ENCODE measurements at places on chromosomes 13 and 19.

- no peak for DNase-seq
Measured at GRCh38 chr13:85261757-85262346, 537.4 kb downstream of the SLITRK6 start.

DNA sequence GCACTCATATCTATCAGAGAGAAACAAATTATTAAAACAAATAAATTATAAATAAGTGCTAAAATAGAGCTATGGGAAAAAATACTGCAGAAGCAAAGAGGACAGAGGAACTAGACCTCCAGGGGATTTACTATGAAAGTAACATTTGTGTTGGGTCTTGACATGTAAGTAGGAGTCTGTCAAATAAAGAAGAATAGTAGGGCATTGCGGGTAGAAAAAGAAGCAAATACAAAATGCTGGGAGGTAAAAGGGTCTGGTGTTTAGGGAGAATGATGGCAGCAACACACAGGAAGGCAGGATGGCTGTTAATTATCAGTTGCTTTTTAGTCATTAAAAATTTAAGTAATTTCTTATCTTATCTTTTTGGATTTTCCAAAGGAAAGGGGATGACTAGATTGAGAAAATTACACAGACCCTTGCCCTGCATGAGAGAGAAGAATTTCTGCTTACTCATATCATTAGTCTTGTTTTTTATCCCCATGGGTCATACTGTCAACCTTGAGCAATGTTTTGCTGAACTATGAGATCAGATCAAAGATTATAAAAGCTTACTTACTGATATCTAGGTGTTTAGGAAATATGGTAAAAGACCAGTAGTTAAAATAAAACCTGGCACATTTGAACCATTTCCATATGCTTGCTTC, 472.7 kb downstream of the DIAPH3 start:
- DNase-seq, result no peak

DNA sequence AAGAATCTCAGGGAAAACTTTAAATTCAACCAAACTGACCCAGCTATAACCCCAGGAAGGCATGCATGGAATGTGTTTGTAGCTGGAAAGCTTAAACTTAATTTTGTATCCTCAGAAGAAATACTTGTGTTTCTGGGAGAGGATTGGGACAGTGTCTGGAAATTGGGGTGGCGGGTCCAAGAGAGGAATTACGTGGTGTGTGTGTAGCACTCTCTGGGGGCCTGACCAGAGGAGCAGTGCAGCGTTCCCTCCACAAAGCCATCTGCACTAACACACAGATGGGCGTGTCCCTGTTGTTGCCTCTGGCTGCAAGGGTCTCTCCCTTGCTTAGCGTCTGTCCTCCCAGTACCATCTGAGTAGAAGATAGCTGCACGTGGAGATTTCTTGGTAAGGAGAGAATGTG, 6.4 kb downstream of the GARRE1 start:
- no peak for DNase-seq

GRCh38 chr19:43452582-43452981, 12.8 kb downstream of the LYPD3 start:
- no peak for DNase-seq

DNA sequence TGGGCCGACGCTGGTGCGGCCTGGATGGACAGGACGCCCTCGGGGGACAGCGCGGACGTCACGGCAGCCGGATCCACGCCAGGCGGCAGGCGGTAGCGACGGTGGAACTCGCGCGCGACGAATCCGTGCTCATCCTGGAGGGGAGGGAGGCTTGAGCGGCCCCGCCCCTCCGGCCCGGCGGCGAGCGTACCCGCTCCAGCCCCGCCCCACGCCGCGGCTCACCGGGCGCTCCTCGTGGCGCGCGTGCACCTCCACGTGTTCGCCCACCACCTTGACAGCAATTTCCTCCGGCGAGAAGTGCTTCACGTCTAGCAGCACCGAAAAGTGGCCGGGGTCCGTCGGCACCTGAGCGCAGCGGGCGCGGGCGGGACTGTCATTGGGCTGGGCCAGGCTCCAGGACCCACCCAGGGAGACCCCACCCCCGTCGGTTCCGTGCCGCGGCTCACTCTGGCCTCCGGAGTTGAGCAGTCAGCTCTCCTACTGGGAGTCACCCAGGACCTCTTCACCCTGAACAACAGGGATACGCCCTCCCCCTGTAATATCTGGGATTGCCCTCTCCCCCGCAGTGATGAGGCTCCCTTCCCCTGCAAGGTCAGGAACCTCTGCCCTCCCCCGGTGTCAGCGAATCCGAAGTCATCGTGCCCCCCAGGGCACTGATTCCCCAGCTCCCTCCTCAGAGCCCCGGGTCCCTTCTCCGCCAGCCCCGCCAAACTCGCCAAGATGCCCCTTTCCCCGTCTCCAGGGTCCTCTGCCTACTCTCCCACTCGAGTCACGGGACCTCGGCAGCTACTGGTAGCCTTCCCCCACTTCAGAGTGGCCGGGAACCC, 1.1 kb downstream of the HSPB6 start:
- DNase-seq, result peak; percentile 34

Data from CD8-positive, alpha-beta T cell (primary cell).